ENCODE measurements at places on chromosomes 11 and 22.
A peak's percentile ranks its signal among the peaks of the same experiment; 100 is the strongest.

GRCh38 chr22:32421484-32421883, 9.4 kb upstream of the RTCB start:
- no peak for DNase-seq

GRCh38 chr11:73218106-73218829, at the start of gene P2RY2:
Gene P2RY2, plus strand, starts transcription at chr11:73218281. Its CDS starts 15,879 bp downstream, at chr11:73234160.
- no peak for DNase-seq

DNA sequence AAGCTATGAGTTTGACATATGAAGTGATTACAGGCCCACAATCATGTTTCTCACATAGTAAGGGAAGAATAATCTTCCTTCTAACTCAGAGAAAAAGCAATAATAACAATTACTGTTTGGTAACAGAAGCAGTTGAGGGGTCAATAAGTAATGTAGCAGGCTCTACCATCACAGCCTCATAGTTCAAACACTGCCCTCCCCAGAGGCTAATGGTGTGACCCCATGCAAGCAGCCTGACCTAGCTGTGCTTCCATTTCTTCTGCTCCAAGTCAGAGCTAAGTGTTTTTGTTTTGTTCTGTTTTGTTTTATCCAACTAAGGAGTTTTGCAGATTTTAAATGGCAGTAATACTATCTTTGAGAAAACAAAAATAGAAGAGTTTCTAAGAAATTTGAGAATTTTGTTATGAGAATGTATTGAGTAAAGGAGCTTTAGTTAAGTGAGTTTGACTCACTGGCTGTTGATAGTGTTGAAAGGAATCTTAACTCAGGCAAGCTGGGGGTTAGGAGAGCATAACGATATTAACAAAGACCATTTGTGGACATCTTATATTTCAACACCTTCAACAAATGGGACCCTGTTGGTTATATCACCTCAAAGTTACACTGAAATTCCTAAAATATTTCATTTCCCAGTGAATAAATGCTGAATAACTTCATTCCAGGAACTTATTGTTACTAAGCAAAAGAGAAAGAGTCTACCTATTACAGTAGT, 48.5 kb downstream of the GUCY1A2 start:
- no peak for DNase-seq

DNA sequence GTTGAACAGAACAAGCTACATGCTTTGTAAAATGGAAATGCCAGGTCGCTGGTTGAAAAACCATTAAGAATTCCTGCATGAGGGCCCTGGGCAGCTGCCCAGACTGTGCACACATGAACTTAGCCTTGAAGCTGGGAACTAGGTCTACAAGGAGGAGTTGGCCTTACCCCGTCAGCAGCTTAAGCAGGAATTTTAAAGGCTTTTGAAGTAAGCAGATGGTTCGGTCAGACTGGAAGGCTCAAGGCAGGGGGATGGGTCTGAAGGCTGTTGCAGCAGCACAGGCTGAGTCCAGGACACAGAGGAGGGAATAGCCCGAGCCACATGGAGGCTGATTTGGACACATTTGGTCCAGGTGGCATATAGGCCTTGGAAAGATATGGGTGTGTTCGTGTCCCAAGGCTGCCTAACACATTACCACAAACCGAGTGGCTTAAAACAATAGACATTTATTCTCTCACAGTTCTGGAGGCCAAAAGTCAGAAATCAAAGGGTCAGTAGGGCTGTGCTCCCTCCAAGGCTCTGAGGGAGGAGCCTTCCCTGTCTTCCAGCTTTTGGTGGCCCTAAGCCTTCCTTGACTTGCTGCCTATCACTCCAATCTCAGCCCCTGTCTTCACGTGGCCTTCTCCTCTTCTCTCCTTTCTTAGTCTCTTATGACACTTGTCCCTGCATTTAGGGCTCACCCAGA, 11.6 kb downstream of the LIF start:
- no peak for DNase-seq

DNA sequence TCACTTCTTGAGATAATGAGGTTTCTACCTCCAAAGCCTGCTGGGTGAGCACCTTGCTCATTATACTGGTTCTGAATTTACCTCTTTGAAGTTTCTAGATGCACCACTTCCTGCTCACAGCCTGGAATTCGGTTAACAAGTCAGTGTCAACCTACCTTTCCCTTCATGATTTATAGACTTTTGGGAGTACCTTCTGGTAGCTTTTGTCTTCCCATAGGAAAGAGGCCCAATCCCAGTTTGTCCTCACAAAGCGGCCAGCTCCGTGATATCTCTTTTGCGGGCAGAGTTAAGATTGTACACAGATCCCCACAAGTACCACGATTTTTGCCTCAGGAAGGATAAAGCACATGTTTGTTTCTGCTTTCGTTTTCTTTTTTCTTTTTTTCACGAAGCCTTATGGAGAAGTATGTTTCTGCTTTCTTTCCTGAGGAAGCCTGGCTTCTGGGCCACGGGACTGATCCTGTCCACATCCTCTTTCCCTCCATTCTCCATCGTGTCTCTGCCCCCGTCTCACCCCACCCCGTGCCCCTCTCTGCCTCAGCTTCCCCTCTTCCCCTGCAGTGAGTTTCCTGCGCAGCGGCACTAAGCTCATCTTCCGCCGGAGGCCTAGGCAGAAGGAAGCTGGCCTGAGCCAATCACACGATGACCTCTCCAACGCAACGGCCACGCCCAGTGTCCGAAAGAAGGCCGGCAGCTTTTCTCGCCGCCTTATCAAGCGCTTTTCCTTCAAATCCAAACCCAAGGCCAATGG, 5.7 kb upstream of the HINFP start:
- DNase-seq = peak; percentile 28
